Activated CD8-positive, alpha-beta memory T cell treated with anti-CD3 and anti-CD28 coated beads for 48 hours (primary cell): ENCODE measurements at places on chromosomes 13 and 19.

GRCh38 chr13:70932511-70932910 is 824.3 kb upstream of the KLHL1 start:
- no peak for DNase-seq

DNA sequence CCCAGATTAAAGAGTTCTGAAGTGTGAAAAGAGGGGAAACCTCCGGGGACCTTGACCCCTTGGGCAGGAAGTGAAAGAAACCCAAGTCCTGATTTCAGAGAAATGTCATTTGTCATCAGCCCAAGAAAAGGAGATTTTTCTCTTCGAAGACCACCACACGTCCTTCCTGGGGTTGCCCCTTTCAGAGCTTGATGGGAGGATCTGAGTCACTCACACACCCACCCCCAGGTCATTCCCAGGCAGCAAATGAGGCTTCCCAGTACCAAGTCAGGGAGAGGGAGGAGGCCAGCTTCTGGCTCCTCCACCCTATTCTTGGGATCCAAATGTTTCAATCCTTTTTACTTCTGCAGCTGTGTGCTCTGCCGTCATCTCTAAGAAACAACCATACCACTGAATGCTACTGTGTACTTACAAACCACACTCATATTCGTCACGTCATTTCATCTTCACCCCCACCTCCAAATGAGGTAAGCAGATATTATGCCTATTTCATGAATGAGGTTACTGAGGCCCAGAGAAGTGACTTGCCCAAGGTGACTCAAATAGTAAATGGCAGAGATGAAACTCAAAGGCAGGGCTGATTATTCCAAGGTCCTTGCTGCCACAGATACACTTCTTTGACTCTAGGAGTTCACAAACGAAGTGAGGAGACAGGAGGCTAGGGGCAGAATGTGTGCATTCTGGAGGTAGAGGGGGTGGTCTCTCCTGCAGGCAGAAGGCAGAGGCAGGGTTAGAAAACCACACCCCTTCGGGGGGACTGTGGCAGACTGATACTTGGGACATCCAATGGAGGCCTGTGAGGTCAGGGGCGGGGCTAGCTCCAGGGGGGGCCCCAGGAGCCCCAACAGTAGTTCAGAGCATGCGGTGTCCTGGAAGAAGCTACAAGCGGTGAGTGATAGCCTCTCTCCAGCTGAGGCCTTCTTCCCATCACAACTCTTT is 5.0 kb upstream of the KMT2B start:
- DNase-seq: peak; percentile 60

GRCh38 chr19:7678971-7679751 is 1.5 kb upstream of the TRAPPC5 start:
- DNase-seq: no peak

DNA sequence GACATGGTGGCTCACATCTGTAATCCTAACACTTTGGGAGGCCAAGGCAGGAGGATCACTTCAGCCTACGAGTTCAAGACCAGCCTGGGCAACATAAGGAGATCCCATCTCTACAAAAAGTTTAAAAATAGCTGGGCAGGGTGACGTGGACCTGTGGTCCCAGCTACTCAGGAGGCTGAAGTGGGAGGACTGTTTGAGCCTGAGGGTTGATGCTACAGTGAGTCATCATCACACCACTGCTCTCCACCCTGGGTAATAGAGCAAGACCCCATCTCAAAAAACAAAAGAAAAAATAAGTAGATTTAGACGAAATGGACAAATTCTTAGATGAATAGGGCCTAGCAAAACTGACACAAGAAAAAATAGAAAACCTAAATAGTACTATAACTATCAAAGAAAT is 10.4 kb upstream of the GNG8 start:
- DNase-seq: no peak

- DNase-seq: no peak
Measured at GRCh38 chr19:45498411-45499195, at the start of gene PPM1N. TSS of gene PPM1N (plus strand) at chr19:45498443. CDS start at chr19:45498473, 30 bp downstream.

DNA sequence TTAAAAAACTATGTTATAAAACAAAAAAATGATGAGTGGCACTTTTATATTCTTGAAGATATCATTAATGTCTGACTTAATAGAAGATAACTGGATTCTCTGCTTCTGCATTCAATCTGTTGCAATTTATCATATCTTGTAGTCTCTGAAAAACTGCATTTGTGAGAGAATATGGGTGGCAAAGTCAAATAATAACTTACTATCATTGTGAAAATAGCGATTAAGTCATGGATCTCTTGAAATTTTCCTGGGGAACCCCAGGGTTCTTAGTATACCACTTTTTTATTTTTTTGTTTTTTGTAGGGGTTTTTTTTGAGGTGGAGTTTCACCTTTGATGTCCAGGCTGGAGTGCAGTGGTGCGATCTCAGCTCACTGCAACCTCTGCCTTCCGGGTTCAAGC is 127.1 kb downstream of the STOML3 start:
- DNase-seq: no peak

GRCh38 chr13:65342541-65343337 is 1887.4 kb downstream of the PCDH9 start:
- no peak for DNase-seq

DNA sequence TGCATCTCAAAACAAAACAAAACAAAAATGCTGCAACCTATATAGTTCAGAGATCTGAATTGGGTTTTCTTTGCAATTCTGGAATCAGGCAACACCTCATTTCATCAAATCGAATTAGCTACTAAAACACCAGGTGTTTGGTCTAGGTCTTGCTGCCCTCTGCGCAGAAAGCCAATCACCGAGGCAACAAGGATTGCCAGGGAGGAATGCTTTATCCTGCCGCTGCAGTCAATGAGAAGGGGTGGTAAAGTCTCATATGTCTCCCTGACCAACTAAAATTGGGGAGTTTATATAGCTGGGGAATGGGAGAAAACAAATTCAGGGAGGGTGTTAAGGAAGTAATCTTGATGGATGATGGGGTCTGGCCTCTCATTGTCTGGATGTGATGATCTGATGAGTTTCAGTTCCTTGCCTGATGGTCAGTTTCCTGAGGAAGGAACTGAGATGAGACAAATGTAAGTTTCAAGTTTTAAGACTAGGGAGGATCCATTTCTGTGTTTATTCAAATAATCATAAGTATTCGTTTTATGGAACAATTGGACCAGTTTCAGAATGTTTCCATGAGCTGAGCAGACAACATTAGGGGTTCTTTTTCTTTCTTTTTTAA is 5.0 kb upstream of the YJU2 start:
- no peak for DNase-seq

GRCh38 chr13:56066321-56066720 is 1074.4 kb upstream of the PRR20A start:
- no peak for DNase-seq

DNA sequence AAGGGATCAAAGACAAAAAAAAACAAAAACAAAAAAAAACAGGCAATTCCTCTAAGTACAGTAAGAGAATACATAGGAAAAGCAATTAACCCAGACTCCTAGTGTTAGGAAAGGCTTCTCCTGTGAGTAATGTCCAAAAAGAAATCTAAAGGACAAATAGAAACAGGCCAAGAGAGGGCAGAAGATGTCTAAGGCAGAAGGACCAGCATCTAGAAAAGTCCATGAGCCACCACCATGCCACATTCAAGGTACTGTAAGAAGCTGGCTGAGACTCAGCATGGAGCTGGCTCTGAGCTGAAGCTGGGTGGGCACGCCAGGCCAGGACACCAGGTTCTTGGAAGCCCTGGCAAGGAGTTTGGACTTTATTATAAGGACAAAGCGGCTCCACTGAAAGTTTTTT is 118.1 kb upstream of the FRY start:
- DNase-seq: no peak

DNA sequence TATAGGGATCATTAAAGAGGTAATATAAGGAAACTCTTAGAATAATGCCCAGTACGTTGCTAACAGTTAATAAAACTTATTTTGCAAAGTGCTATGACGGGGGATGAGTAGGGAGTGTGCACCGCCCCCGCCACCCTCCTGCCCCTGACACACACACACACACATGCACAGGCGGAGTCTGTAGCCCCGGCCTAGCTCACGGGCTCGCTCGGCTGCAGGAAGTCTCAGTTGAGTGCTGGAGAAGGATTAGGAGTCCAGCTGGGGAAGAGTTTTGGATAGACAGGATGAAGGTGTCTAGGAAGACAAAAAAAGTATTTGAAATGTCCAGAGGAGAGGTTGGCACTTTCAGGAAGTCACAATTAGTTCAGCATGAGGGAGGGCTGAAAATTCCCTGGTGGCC is 21.5 kb downstream of the GSX1 start:
- no peak for DNase-seq

DNA sequence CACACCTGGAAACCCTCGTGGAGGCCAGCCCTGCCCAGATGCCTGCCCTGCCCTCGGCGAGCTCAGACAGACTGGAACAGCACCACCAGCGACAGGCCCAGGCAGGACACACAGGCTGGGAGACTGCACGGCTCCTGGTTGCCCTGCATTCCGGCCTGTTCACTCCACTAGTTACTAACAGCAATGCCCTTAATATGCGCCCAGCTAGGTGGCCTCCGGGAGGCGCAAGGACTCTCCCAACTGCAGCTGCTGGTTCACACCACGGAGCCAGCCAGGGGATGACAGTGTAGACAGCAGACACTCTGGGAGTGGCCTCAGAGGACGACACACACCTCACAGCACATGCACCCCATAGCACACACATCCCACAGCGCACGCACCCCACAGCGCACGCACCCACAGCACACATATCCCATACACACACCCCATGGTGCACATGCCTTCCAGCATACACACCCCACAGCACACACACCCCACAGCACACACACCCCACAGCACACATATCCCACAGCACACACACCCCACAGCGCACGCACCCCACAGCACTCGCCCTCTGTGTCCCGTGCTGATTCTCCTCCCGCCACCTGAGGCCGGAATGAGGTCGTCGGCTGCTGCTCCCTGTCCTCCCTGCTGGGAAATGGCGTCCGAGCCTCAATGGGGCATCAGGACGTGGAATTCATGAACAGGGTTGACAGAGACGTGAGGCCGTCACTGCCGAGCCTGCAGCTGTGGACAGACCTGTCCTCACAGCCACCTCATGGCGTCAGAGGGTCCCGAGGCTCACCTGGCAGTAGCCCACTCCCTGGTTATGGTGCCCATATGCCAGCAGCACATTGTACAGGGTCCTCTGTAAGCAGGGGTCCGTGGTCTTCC is 13.6 kb downstream of the GRTP1 start:
- no peak for DNase-seq

DNA sequence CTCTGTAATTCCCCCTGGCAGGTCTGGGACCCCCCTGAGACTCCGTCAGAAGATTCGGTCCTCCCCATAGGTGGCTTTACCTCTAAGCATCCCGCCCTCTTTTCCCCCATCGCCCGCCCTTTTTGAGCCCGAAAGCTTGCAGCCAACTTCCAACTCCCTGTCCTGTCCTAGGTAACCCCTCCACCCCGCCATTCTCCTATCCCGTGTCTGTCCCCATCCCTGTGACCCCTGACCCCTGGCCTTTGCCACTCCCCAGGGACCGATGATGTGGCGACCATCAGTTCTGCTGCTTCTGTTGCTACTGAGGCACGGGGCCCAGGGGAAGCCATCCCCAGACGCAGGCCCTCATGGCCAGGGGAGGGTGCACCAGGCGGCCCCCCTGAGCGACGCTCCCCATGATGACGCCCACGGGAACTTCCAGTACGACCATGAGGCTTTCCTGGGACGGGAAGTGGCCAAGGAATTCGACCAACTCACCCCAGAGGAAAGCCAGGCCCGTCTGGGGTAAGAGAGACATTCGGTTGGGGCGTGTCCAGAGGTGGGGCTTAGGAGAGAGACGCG is 488 bp downstream of the RCN3 start:
- no peak for DNase-seq

DNA sequence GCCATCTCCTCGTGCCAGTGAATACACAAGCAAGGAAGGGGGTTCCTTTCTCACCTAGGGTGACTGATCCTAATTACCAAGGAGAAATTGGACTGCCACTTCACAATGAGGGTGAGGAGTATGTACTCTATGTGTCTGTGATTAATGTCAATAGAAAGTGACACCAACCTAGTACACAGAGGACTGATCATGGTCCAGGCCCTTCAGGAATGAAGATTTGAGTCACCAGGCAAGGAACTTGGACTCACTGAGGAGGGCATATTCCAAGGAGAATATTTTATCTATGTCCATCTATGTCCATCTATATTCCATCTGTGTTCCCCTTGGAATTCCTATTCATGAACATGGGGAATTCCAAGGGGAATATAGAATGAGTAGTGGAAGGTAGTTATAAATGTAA is 9.2 kb upstream of the ALOX5AP start:
- no peak for DNase-seq

DNA sequence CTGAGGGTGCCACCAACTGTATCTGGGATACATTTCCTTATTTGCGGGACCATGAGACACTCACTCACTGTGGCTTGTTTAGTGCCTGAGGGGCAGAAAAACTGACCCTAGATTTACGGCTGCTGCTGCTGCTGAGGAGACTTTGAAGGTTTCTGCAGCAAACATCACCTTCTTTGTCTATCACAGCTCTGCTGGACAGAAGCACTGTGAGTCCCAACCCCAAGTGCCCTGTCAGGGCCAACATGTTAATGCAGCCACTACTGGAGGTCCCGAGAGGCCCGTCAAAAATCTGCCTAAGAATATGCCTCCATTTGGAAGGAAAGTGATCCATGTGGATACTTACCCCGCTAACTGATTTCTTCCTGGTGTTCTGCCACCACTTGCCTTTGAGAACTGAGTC is 37.3 kb upstream of the UBL3 start:
- DNase-seq: no peak

DNA sequence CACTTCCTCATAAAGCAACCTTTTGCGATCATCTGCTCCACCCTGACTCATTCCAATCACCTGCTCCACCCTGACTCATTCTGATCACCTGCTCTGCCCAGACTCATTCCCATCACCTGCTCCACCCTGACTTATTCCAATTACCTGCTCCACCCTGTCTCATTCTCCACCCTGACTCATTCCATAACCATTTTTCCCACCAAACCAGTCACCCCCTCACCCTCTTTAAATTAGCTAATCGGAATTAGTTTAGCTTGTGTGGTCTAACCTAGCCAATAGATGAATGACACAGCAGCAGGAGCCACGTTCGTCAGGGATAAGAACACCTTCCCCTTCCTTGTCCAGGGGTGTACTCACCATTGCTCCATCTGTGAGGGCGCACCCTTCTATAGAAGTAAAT is 134.0 kb downstream of the COG6 start:
- no peak for DNase-seq

DNA sequence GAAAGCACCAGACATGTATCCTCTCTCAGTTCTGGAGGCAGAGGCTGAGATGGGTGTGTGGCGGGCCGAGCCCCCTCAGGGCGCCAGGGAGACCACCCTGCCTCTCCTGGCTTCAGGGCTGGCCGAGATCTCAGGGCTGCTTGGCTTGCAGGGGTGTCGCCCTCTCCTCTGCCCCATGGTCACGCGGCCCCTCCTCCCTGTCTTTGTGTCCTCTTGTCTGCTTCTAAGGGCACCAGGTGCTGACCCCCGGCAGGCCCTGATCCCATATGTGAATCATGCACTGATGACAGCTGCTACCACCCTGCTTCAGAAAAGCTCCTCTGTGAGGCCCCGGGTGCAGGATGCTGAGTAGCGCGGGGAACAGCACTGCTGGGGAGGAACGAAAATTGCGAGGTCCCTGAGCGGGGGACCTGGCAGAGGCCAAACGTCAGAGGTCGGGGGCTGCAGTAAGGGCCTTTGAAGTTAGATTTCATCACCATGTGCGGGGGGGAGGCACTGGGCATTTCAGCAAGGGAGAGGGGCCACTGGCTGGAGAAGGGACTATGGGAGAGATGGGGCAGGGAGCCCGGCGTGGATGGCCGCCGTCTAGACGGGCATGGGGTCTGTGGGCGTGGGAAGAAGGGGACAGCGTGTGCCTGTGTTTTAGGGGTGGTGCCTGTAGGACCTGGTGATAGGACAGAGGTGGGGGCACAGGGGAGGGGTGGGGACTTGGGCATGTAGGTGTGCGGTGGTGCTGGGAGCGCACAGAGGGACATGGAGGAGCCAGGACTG is 125.2 kb downstream of the KDM4B start:
- DNase-seq: no peak

GRCh38 chr19:50465986-50466705 is 10.2 kb upstream of the EMC10 start:
- DNase-seq: no peak
